ENCODE measurements at places on chromosomes 6 and 20.

DNA sequence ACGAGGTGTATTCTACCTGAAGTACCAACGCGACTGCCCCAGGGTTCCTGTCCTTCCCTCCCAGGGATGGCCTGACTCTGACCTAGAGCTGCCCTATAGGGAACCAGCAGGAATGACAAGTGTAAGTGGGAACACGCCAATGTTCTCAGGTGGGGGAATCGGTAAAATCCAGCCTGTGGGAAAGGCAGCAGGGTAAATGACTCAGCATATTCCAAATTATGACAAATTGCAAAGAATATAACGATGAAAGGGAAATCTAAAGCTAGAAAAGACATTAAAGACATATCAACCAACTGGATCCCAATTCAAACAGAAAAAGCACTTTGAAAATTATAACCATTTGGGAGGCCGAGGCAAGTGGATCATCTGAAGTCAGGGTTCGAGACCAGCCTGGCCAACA lies 41.8 kb downstream of the KIF16B start:
- DNase-seq: no peak

GRCh38 chr6:26124781-26125685 lies 37.8 kb downstream of the HFE start:
- peak; percentile 88 for DNase-seq

- peak; percentile 14 for DNase-seq
Observed at GRCh38 chr6:162068340-162068739, 659.2 kb downstream of the PRKN start.

GRCh38 chr6:23672737-23673136 lies 453.3 kb upstream of the NRSN1 start:
- no peak for DNase-seq

DNA sequence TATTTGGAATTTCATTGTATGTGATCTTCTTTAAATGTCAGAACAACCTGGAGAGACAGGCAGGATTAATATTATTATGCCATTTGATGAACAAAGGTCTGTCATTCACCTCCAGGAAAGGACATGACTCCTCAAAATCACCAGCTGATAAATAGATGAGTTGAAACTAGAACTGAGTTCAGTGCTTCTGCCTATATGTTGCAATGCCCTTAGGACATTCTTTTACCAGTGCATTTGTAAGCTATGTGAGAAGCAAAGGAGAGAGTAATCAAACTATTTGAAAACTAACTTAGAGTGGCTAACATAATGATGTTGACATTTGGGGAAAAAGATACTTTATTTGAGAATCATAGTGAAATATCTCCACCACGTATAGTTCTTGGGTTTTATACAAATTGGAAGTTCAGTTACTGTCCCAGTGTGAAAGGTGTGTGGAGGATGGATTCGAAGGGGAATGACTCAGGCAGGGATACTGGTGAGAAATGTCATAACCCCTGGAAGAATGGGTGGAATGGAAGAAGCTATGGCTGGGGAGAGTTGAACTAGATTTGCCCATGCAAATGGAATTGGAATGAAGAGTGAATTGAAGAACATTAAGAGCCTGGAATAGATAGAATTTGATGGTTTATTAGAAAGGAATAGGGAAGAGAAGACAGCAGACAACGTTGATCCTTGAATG lies 21.5 kb downstream of the PKIB start:
- DNase-seq: no peak

DNA sequence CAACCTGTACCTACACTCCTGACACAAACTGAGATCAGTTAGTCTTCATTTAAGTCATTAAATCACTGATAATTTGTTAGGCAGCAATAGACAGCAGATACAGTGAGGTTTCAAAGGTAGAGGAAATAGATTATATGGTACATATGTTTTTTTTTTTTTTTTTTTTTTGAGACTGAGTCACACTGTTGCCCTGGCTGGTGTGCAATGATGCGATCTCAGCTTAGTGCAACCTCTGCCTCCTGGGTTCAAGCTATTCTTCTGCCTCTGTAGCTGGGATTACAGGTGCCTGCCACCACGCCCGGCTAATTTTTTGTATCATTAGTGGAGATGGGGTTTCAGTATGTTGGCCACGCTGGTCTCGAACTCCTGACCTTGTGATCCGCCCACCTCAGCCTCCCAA lies 38.2 kb upstream of the KIF13A start:
- no peak for DNase-seq

GRCh38 chr6:142764311-142764710 lies 180.7 kb downstream of the HIVEP2 start:
- no peak for DNase-seq

- peak; percentile 28 for DNase-seq
Observed at GRCh38 chr20:36268440-36269342, 32.4 kb downstream of the AAR2 start.

GRCh38 chr20:46246559-46246958 lies 61.7 kb downstream of the CDH22 start:
- no peak for DNase-seq

DNA sequence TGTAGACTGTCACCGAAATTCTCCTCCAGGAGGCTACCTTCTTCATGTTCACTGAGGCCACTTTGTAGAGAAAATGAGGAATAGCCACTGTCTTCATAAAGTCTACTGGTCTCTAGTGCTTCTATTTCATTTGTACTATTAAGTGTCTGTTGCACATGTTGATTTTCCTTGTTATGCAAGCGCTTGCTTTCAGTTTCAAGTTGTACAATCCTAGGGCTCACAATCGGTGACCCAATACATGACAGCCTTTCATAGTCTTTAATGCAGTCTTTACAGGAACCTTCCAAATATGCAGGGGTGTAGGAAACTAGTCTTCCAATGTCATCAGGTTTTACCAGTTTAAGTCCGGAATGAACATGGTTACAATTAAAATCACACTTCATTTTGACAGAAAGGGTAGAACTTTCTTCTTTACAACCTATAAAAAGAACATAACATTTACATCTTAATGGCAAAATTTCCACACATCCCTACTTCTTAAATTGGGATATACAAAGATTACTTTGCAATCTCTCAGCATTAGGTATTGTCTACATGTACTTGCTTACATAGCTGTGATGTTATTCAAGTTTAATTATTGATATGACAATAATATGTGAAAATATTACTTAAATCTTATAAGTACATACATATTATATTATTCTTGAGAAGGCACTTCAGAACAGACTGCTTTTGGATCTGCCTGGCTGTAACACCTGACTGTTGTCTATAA lies 7.5 kb downstream of the FBXO5 start:
- no peak for DNase-seq

- DNase-seq: no peak
Observed at GRCh38 chr20:48375804-48376203, 452.0 kb downstream of the PREX1 start.

DNA sequence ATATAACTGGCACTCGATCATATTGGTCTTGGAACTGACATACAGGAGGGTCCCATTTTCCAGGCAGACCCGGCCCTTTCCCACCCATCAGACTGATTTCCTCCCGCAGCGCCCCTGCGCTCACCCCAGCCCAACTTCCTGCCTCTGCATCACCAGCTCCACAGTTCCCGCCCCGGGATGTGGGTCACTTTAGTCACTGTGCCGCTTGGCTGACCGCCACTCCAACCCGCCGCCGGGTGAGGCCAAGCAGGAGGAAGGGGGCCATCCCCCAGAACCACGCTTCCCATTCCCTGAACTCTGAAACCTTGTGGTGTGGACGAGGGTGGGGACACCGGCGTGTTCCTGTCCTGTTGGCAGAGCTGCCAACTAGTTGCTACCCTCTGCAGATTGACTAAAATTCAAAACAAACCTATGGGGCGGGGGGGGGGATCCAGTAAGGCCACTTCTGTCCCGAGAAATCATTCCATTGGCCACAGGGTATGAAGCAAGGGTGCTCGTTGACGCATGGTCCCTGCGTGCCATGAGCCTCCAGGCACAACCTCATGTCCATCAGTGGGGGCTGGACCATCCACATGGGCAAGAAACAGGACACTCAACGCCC lies 12.3 kb downstream of the TGM2 start:
- no peak for DNase-seq

GRCh38 chr20:16258766-16259165 lies 314.5 kb downstream of the KIF16B start:
- no peak for DNase-seq

- no peak for DNase-seq
Observed at GRCh38 chr6:63739094-63739687, 103.6 kb downstream of the PHF3 start.

DNA sequence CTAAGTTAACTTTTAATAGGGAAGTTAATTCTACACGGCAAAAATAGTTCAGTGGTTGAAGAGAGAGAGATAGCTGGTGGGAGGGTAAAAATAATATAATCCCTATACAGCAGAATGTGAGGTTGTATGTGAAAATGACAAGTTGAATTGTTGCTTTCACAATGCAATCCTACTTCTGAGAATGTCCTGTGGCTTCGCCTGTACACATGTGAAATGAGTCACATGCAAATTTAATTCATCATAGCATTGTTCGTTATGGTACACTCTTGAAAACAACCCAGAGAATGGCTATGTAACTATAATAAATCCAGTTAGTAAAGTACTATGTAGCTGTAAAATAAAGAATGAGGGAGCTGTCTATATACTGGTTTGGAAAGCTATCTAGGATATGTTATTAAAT lies 46.0 kb upstream of the HINT3 start:
- no peak for DNase-seq

DNA sequence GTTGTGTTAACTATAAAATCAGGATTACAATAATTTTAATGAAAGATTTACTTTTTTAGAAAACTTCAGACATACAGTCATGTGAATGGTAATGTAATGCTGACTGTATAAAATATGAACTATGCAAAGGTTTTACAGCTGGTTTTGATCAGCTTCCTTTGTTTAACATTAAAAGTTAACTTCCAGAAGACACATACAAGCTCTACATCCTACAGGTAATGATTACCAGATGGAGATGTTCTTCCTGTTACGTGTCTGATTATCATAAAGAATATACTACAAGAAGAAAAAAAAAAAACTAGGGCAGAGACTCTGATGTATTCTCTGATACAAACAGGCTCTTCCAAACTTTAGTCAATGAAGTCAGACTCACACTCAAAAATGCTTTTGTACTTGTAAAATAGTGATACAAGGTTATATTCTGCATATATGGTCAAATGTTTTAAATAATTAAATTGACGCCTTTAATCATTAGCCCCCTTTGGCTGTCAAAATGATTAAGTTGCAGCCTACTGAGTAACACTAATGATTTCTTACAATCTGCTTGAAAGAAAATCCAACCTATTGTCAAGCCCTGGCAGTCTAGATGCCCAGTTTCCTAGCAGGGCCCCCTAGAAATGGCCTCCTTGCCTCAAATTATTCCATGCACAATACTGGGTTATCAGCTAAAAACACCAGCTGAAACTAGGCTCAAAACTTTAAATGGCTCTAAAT lies 251.8 kb upstream of the RUNX2 start:
- no peak for DNase-seq

DNA sequence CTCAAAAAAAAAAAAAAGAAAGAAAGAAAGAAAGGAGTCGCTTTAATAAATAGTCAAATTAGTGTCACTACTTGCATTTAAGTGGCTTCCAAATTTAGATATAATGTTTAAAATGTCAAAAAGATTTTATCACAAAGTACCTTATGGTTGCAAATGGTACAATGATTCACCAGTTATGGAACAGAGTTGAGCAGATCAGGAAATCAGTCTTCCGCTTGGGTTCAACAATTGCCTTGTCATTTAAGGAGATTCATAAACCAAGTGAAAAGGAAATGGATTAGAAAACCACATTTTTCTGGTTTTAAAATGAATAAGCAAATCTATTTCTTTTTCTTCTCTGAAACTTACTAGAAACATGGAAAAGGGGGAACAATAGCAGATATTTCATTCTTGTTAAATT lies 94.8 kb upstream of the PTPRT start:
- no peak for DNase-seq

GRCh38 chr20:62353289-62354030 lies 13.7 kb downstream of the LAMA5 start:
- no peak for DNase-seq

GRCh38 chr6:149236589-149236988 lies 80.9 kb upstream of the TAB2 start:
- DNase-seq: no peak

DNA sequence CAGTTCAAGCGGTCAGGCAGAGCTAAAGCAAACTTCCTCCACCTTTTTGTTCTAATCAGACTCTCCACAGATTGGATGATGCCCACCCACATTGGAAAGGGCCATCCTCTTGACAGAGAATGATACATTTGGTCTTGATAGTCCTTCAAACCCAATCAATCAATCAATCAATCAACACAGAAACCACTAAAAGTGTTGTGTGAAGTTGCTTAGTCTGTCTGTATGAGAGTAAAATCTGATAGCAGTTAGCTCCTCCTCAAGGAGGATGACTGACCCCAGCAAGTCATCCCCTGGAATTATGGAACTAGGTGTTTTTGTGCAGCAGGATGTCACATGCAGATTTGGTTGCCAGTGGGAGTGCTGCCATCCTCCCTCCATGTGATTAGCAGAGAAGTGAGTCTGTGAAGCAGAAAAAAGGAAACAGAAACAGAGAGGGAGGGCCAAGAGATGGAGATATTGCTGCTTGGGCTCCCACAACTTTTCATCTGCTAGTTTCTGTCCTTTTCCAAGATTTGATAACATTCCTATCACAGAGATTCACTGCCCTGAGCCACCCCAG lies 32.0 kb upstream of the SSTR4 start:
- no peak for DNase-seq

GRCh38 chr6:7110092-7110792 lies 2.5 kb downstream of the RREB1 start:
- DNase-seq: no peak

GRCh38 chr6:137681445-137682009 lies 185.5 kb upstream of the TNFAIP3 start:
- no peak for DNase-seq

DNA sequence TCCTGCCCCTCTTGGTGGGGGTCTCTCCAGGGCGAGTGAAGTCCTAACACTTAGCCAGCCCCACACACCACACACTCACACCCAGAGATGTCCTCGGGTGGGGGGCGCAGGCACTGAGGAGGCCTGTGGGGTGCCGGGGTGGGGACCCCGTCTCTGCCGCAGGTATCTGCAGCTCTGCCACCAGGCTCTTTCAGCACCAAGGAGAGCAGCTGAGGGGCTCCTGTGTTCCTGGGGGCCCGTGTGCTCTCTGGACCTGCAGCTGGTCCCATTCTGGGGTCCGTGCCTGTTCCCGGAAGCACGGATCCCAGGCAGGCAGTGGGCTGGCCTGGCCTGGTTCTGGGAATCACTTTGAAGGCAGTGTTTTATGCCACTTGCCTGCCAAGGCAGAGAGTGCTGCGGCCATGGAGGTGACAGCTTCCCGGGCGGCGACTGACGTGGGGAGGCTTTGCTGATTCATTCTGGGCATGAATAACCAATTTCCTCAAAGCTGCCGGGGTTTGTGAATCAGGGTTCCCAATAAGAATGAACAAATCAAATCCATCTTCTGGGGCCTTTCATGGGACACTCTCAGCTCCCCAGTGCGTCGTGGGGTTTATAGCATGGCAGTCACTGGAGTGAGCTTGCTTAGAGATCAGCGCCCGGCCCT lies 54.4 kb upstream of the SLCO4A1 start:
- DNase-seq: no peak

- no peak for DNase-seq
Observed at GRCh38 chr6:138568997-138569396, 69.7 kb upstream of the NHSL1 start.

DNA sequence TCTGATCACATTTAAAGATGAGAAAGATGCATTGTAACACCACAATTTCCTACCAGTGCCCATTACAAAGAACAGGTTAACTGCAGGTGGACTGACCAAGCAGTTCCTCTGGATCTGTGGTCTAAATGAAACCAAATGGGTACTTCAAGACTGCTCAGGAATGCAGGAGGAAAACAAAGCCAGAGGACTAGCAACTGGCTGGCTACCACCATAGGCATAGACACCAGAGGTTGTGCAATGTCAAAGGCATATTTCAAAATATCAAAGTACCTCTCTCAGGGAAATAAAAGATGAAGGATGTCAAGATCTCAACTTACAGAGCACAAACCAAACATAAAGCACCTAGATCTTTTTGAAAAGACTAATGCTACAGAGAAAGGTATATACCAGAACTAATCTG lies 65.5 kb downstream of the GMDS start:
- DNase-seq: no peak

Measured in NCI-H82 (cell line).